ENCODE measurements at places on chromosomes 16 and 17.

- no peak for DNase-seq
Observed at GRCh38 chr16:28309811-28310311, 17.5 kb downstream of the SBK1 start.

DNA sequence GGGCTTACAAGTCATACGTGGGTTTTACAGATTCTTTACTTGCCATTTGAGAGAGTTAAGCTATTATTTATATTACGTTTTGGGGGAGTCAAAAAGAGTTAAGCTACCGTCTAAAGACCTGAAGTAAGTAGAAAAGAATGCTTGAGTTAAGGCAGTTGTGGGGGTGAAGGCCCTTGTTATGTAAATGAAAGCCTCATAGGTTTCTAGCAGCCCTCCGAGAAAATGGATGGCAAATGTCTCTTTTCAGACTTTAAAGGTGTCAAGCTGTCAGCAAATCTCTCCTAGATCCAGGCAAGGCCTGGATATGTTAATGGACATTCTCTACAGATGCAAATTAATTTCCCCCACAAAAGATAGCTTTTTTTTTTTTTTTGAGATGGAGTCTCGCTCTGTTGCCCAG, 7.2 kb upstream of the EIF4A3 start:
- no peak for DNase-seq

DNA sequence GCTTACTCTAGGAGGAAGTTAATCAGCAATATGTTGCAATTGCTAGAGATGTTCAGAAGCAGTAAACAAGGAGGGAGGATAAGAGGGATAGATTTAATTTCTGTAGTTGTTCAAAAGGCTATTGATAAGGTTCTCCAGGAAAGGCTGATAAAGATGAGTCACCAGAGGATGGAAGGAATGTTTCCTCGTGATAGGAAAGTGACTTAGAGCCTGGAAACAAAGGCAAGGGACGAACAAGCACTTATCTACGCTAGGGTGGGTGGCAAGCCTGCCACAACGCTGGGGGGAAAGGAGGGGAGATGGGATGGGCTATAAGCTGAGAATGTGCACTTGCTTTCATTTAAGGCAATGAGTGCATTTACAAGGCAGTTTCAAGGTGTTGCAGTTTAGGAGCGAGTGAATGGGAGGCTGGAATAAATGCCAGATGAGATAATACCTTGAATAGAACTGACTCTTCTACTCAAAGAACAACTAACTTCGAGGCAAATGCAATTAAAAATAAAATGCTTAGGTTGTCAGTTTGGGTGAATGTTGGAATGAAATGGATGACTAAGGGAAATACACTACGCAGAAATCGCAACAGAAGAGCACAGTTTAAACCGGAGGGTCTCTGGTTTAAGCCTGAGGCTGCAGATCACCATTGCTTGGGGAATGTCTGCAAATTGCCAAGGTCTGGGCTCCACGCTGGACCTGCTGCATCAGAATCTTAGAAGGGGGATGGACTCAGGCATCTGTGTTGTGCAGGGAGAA, 76.0 kb upstream of the RBBP6 start:
- DNase-seq = no peak

- DNase-seq = no peak
Observed at GRCh38 chr16:85602402-85603202, 10.5 kb upstream of the GSE1 start.

GRCh38 chr17:14014657-14015056, 54.6 kb upstream of the COX10 start:
- no peak for DNase-seq

DNA sequence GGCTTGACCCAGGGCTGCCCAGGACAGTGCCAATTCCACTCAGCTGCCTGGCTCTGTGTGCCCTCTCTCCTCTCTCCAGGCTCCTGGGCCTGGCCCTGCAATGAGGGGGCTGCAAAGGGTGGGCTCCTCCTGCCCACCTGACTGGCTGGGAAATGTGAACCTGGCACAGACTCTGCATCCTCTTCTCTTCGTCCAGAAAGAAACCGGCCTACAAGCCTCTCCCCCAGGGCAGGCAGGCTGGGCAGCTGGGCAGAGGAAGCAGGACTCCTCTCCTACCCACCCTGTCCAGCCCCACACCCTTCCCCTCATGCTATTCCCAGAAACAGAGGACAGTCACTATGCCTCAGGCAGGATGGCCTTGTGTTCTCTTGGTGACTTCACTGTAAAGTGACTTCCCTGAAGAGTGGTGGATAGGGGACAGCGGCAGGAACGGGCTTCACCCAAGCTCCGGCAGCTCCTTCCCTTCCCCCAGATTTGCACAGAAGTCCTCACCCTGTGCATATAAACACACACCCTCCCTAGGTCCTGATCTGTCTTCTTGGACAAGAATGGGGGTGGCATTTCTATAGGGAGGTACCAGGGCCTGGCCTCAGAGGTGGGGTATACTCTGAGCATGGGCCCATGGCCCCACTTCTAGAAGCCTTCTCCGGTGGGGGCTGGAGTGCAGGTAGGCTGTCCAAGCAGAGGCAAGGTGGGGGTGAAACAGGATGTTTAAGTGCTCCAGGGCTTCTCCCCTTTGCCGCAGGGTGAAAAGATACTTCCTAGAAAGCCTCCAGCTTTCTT, 4.9 kb upstream of the STAT5A start:
- no peak for DNase-seq

DNA sequence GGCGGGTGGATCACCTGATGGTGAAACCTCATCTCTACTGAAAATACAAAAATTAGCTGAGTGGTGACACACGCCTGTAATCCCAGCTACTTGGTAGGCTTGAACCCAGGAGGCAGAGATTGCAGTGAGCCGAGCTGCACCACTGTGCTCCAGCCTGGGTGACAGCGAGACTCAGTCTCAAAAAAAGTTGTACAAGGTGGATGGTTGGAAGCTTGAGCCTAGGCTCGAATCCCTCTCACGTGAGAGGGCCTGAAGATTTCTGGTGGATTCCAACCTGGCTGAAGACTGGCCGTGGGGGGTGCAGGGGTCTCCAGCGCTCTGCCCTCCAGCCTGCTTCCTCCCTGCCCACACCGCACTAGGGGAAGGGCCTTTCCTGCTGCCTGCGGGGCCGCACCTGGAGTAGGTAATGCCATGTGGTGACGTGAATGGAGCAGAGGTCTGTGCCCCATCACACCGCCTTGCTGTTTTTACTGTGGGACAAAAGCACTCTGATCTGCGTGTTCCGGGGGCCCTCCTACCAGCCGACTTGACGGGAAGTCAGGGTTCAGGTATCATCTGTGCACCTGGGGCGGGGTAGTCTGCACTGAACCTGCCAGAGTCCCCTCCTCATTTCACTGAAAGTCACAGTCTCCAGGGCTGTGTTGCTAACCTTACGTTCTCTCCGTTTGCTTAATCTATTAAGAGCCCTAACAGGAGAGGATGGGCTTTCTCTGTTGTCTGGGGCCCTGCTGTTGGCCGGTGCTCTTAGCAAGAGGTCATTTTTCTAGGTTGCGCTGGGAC, 4.2 kb downstream of the RPL13 start:
- DNase-seq = no peak

- no peak for DNase-seq
Observed at GRCh38 chr17:82960419-82961271, 118.8 kb upstream of the METRNL start.

GRCh38 chr16:53052519-53053501, at the start of gene CHD9NB:
Gene CHD9NB (minus strand): TSS chr16:53052897. CDS start chr16:53044158, 8,739 bp downstream.
- no peak for DNase-seq

DNA sequence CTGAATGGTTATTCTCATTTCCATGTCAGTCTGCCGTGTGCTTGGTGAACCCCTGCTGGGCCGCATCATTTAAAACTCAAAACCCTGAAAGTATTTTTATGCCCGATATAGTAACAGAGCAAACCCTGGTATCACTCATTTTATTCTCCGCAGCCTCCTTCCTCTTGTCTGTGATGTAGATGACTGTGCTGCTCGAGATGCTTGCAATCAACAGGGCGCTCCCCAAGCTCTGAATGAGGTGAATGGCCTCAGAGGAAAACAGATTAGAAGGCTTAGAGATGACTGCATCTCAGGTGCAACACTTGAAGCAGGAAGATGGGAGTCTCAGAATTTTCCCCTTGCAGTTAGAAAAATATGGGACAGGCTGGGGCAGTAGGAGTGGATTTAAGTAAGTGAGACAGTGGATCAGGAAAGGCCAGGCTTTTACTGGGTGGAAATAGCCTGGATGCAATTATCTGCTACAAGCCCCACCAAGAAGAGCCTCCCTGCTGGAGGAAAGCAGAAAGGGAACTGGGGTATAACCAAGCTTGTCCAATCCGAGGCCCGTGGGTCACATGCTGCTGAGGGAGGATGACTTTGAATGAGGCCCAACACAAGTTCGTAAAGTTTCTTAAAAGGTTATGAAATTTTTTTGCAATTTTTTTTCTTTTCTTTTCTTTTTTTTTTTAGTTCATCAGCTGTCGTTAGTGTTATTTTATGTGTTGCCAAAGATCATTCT, 166.9 kb downstream of the CDH13 start:
- DNase-seq = no peak

GRCh38 chr17:5219536-5219935, 15.1 kb downstream of the SCIMP start:
- no peak for DNase-seq

- DNase-seq = peak; percentile 51
Observed at GRCh38 chr17:49515196-49515770, 20.2 kb downstream of the NGFR start.

- DNase-seq = no peak
Observed at GRCh38 chr16:85582229-85582991, 30.7 kb upstream of the GSE1 start.

- no peak for DNase-seq
Observed at GRCh38 chr17:76094046-76094445, 9.5 kb downstream of the EXOC7 start.

- DNase-seq = no peak
Observed at GRCh38 chr17:44209786-44210341, 9.6 kb downstream of the UBTF start.

- DNase-seq = peak; percentile 65
Observed at GRCh38 chr16:68265078-68265920, 973 bp downstream of the SLC7A6 start.

DNA sequence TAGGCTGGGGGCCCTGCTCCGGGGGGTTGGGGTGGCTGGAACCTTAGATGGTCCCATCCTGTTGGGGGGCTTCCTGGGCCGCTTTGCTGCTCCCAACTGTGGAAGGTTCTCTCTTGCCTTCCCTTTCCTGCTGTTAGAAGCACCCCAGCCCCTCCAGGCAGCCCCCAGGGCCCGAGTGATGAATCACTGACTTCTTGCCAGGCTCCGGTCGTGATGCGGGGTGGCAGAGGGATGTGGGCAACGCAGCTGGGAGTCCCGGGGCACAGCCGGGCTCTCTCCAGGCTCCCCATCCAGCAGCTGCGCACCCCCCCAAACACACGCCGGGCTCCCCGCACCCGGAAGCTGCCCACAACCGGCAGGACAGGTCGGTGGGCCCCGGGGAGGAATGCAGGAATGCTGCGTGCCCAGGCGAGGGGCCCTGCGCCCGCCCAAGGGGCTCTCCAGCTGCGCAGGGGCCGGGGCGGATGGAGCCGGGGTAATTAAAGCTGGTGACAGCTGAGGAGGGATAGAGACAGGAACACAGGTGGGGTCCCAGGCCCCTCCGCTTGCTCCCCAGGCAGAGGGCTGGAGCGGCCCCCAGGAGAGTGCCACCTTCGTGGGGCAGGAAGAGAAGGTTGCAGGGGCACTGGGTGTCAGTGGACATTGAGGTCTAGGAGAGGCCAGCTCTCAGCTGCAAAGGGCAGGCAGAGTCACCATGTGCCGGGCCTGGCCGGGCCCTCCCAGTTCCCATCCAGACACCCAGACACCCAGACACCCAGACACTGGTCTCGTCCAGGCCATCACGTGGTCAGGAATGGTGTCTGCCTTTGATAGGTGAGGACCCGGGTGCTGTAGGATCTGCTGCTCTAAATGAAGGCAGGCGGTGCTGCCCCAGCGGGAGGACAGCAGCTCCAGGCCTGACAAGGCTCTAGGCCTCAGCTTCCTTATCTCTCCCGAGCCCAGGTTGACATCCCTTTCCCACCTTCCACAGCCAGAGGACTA, 15.0 kb upstream of the SLC38A10 start:
- no peak for DNase-seq

- no peak for DNase-seq
Observed at GRCh38 chr17:57870283-57870635, 20.4 kb upstream of the MRPS23 start.

- DNase-seq = peak; percentile 15
Observed at GRCh38 chr16:68844211-68844564, 857 bp downstream of the TANGO6 start.

DNA sequence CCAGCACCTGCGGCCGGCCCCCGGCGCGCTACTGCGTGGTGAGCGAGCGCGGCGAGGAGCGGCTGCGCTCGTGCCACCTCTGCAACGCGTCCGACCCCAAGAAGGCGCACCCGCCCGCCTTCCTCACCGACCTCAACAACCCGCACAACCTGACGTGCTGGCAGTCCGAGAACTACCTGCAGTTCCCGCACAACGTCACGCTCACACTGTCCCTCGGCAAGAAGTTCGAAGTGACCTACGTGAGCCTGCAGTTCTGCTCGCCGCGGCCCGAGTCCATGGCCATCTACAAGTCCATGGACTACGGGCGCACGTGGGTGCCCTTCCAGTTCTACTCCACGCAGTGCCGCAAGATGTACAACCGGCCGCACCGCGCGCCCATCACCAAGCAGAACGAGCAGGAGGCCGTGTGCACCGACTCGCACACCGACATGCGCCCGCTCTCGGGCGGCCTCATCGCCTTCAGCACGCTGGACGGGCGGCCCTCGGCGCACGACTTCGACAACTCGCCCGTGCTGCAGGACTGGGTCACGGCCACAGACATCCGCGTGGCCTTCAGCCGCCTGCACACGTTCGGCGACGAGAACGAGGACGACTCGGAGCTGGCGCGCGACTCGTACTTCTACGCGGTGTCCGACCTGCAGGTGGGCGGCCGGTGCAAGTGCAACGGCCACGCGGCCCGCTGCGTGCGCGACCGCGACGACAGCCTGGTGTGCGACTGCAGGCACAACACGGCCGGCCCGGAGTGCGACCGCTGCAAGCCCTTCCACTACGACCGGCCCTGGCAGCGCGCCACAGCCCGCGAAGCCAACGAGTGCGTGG, 1.5 kb downstream of the NTN1 start:
- no peak for DNase-seq

GRCh38 chr17:39939588-39940419, 12.3 kb downstream of the LRRC3C start:
- DNase-seq = no peak

DNA sequence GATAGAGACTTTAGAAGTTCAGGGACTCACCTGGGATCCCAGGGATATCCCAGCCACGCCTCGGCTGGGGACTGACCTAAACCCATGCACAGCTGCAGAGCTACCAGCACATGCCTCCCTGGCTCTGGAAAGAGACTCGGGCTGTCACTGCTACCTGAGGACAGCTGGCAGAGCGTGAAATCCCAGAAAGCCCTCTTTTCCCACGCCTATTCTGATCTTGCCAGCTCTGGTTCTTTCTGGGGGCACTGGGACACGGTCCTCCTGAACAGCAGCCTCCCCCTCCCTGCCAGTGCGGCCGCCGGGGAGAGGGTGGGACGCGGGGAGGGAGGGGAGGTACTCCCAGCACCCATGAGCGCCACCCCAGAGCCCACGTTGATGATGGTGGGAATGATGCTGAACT, 10.8 kb downstream of the P2RX5 start:
- no peak for DNase-seq

- DNase-seq = no peak
Observed at GRCh38 chr16:57804111-57804837, 2.0 kb upstream of the KIFC3 start.
